AG10803 (cell line): ENCODE measurements at places on chromosomes 2 and 18.

GRCh38 chr2:179222076-179222475 is 42.6 kb downstream of the SESTD1 start:
- DNase-seq: no peak

DNA sequence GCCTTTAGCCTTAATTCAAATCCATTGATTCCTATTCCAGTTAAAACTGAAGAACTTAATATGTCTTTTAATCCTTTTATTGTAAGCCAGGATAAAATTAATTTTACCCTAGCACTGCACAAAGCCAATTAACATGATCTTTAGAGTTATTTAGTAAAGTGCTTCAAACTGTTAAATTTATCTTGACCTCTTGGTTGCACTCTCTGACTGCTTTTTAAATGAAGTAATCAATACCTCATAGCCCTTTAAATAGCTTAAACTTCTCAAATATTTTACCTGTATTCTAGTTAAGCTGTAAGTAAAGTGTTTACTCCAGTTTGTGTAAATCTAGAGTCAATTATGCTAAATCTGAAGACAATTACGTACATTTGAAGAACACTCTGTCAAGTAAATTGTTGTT is 221.0 kb downstream of the WDR7 start:
- no peak for DNase-seq

GRCh38 chr2:98731041-98731893 is at the start of gene MGAT4A:
Gene MGAT4A (minus strand): TSS chr2:98731132. CDS start chr2:98726332, 4,800 bp downstream.
- peak; percentile 11 for DNase-seq

DNA sequence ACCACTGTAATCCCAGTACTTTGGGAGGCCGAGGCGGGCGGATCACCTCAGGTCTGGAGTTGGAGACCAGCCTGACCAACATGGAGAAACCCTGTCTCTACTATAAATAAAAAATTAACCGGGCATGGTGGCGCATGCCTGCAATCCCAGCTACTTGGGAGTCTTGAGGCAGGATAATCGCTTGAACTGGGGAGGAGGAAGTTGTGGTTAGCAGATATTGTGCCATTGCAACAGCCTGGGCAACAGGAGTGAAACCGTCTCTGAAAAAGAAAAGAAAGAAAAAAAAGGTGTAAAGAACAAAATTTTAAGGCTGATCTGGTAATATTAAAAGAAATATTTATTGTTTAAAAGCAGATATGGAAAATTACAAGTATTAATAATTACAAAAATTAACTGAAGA is 29.7 kb downstream of the ZNF804A start:
- no peak for DNase-seq

GRCh38 chr2:44479127-44479887 is 117.6 kb downstream of the CAMKMT start:
- DNase-seq: peak; percentile 86

DNA sequence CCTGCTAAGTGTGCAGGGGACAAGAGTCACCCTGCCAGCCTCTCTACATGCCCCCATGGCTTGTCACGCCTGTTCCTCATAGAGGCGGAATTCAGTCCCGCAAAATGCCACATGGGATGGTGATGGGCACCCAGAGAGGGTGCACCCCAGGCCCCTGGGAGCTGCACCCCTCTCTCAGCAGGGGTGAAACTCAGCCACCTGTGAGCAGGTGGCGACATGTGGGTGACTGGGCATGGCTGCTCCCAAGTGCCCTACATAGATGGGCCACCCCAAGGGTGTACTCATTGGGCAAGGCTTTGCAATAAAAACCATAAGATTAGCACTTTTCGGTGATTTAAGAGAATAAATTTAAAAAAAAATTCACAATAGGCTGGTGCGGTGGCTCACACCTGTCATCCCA is 6.3 kb downstream of the HS6ST1 start:
- DNase-seq: no peak

- DNase-seq: peak; percentile 45
Measured at GRCh38 chr2:189533288-189534035, 47.1 kb downstream of the SLC40A1 start.

DNA sequence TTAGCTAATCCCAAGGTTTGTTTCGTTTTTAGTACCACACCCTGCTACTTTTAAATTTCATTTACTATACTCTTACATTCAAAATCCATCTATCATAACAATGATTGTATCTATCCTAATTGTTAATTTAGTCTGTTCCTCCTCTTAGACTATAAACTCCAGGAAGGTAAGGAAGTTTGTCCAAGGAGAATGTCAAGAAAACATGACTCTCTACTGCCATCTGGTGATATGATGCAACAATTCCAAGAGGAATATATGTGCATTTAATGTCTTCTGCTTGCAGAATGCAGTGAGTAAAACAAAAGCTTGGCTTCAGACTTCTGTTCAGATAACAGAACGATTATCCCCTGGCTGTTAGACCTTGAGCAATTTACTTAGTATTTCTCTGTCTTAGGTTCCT is 1267.1 kb downstream of the LRP1B start:
- DNase-seq: peak; percentile 51

- DNase-seq: no peak
Measured at GRCh38 chr2:164485541-164485940, 135.7 kb downstream of the GRB14 start.

- no peak for DNase-seq
Measured at GRCh38 chr2:237626813-237627440, 460 bp upstream of the LRRFIP1 start.

DNA sequence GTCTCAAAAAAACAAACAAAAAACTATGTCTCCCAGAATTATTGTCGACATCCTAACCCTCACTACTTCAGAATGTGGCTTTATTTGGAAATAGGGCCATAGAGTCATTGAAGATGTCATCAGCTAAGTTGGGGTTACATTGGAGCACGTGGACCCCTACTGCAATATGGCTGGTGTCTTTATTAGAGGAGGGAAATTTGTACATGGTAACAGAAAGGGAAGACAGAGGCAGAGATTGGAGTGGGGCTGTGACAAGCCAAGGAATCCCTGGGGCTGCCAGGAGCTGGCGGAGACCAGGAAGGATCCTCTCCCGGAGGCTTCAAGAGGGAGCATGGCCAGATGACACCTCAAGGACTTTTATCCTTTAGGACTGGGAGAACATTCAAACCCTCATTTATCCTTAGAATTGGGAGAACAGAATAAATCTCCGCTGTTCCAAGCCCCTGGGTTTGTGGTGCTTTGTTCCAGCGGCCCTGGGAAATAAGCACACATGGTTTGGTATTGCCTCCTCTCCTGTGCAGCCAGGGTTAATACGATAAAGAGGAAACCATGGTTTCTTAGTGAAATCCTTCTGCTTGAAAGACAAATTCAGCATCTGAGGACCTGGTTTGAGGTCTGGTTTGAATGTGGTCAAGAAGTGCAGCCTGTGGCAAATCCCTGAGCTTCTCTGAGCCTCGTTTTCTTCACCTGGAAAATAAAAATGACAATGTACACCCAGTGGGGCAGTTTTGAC is 184.7 kb downstream of the MYCN start:
- no peak for DNase-seq

GRCh38 chr18:28398471-28398870 is 221.5 kb upstream of the CDH2 start:
- no peak for DNase-seq

DNA sequence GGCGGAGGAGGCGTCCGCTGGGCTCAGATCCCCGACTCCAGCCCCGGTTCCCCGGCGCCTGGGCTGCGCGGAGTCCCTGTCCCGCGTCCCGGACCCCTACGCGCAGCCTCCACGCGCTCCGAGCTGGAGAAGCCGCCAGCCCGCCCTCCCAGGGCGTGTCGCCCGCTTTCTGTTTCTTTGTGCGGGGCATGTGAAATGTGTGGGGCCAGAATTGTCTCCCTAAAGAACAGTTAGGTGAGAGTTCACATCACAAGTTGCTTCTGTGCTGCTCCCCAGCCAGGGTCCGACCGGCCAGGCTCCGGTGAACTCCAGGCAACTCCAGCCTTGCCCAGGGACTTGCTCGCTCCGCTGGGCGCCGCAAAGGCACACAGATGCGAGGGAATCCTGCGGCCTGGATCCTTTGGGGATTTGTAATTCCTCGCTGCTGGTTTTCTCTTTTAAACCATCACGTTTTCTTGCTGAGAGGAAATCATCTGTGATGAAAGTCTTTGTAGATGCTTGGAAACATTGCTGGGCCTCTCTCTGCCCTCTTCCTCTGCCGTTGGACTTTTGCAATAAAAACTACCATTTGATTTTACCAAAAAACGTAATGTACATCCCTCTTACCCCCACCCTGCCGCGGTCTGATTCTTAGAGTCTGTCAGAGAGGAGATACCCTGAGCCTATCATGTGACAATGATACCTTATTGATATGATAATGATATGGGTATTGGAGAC is 631 bp downstream of the GYPC start:
- peak; percentile 58 for DNase-seq

DNA sequence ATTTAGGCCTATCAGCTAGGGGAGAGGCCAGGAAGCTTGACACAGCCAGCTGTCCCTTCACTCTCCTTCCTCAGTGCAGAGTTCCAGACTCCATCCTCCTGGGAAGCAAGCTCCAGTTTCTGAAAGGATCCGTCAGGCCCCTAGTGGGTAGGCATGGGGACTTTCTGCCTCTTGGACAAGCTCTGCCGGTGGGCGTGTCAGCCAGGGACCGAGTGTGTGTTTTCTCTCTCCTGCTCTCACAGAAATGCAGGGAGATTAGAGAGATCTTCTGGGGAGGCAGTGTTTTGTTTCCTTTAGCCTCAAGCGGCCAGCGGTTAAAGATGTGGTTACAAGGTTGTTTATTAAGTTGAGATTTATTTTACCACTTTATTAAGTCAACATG is 29.9 kb upstream of the OTOS start:
- DNase-seq: no peak

DNA sequence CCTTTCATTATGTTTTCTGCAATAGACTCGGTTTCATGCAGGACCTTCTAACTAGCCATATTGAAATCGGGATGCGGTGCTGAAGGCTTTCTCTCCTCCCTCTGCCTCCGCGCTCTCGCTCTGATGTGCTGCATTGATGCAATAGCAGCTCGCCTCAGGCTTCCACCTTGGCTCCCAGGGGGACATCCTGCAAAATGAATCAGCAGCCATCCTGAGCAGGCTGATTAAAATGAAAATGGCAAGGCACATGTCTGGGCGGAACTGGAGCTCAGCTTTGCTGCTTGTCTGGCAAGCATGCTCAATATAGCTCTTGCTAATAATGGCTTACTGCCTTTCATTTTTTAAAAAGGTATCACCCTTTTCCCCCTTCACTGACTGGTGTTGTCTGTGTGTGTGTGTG is 806 bp upstream of the MYT1L start:
- DNase-seq: no peak

DNA sequence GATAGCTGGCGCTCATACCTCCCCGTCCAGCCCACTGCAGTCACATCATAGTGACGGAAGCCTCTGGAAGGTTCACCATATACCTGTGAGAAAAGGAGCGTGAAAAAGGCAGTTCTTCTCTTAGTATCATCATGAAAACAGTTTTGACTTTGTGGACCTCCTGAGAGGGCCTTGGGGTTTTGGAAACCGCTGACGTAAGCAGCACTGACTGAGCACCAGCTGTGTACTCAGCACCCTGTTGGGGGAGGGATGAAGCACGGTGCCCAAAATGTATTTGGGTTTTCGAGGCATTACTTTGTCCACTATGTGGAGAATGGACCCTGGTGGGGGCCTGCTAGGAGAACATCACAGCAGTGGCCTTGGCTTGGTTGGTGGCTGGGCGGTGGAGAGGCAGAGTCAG is 5.4 kb downstream of the SCLY start:
- no peak for DNase-seq

GRCh38 chr2:46225150-46225625 is 72.0 kb upstream of the EPAS1 start:
- no peak for DNase-seq

GRCh38 chr18:24398540-24398939 is 916 bp upstream of the OSBPL1A start:
- DNase-seq: peak; percentile 34

GRCh38 chr18:47748093-47748796 is 182.2 kb downstream of the SMAD2 start:
- no peak for DNase-seq

GRCh38 chr18:74430806-74431571 is 26.1 kb downstream of the DIPK1C start:
- no peak for DNase-seq

DNA sequence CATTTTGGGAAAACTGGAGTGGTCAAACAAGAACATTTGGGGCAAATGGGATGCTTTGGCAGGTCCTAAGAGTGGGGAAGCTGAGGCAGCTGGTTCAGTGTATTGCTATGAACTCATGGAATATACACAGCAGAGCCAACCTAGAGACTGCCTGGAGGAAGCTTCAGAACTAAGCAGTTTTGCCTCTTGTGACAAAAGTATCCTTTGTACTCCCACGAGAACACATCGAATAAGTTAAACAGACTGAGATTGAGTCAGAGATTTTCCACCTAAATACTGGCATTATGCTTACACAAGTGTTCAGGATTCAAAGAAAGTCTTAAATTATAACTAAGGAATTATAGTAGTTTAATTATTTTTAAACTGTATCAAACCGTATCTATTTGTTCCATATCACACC is 5.2 kb upstream of the ARMC9 start:
- DNase-seq: no peak

GRCh38 chr18:36633961-36634412 is 194.8 kb downstream of the TPGS2 start:
- no peak for DNase-seq

DNA sequence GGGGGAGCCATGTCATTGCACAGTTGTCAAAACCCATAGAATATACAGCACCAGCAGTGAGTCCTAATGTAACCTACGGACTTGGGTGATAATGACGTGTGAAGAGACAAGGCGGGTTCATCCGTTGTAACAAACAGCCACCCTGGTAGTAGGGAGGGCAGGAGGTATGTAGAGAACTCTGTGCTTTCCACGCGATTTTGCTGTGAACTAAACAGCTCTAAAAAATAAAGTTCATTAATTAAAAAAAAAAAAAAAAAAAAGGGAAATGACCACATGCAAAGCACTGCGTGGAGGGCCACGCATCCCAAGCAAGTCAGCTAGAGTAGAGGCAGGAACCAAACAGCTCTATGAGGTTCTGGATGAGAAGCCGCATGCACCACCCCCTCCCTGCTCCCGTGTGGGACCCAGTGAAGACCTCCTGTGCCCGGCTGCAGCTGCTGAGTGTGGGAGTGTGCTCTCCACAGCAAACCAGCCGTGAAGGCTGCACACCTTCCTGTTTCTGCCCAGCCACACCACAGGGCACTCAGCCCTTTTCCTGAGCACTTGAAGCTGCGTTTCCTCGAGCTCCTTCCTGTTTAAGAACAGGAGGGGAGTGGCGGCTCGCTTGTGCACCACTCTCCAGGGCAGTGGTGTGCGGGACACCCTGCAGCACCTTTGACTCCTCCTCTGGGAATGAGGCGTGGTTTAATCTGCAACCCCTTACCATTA is 65.6 kb downstream of the ODC1 start:
- no peak for DNase-seq

DNA sequence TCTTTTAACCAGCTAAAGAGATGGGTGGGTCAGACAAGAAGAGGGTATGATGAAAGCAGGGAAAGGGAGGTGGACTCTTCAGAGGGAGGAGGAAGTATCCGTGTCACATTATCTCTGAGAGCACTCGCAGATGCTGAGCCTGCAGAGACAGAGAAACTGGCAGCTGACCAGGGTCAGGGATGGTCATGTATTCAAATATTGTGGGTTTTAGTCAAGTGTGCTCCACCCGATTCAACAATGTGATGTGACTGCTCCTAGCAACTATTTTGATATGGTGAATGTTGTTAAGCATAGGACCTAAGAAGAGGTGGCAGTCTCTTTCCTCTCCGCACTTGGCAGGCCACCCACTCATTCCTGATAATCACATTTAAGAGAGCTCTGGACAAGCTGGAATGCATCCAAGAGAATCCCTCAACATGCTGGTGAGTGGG is 1.3 kb upstream of the CLIP4 start:
- DNase-seq: peak; percentile 86

- peak; percentile 56 for DNase-seq
Measured at GRCh38 chr2:127515383-127515915, 10.8 kb downstream of the IWS1 start.
